ENCODE measurements at places on chromosomes 1 and 21.

DNA sequence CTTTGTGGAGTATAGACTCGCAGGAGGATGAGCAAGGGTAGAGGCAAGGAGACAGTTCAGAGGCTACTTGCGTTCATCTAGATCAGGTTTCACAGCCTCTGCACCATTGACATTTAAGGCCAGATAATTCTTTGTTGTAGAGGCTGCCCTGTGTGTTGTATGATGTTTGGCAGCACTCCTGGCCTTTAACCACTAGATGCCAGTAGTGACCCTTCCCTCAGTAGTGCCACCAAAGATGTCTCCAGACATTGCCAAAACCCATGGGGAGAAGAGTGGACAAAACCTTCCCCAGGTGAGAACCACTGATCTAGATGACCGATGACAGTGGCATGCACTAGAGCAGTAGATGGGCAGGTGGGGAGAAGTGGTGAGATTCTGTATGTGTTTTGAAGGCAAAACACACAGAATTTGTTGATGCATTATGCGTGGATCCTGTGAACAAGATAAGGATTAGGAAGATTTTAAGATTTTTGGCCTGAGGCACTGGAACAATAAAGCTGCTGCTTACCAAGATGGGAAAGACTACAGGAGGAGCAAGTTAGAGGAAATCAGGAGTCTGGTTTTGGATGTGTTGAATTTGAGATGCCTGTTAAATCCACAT lies 9.9 kb upstream of the COG2 start:
- DNase-seq = peak; percentile 9

- DNase-seq = no peak
Measured at GRCh38 chr1:60280819-60281218, 207.2 kb upstream of the C1orf87 start.

DNA sequence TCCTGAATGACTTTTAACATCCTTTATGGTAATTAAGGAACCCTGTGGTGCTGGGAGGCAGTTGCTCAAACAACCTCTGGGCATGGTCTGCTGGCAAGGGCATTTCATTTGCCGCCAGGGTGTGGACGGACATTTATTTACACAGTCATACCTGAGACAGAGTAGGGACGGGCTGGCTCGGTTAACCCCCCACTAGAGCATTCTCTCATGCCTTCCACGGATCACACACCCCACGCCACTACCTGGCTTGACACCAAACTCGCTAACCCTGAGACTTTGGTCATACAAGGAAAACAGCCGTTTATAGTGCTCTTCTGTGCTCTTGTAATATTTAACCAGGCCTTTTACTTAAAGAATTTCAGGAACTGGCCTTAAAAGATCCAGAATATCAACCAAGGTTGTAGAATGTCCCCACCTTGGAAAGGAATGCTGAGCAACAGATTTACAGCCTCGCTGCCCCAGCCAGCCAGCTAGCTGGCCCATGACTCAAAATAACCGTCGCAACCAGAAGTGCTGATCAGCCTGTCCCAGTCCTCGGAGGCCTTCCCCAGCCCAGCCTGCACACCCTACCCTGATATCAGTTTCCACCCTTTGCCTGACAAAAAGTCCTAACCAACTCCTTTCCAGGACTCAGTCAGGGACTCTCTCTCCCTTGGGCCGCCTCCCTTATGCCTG lies 6.5 kb upstream of the PDXK start:
- no peak for DNase-seq

- DNase-seq = no peak
Measured at GRCh38 chr1:157091186-157091585, 8.4 kb downstream of the ETV3L start.

All from neural crest cell (in vitro differentiated cells).